ENCODE measurements at places on chromosomes 16 and 17.

DNA sequence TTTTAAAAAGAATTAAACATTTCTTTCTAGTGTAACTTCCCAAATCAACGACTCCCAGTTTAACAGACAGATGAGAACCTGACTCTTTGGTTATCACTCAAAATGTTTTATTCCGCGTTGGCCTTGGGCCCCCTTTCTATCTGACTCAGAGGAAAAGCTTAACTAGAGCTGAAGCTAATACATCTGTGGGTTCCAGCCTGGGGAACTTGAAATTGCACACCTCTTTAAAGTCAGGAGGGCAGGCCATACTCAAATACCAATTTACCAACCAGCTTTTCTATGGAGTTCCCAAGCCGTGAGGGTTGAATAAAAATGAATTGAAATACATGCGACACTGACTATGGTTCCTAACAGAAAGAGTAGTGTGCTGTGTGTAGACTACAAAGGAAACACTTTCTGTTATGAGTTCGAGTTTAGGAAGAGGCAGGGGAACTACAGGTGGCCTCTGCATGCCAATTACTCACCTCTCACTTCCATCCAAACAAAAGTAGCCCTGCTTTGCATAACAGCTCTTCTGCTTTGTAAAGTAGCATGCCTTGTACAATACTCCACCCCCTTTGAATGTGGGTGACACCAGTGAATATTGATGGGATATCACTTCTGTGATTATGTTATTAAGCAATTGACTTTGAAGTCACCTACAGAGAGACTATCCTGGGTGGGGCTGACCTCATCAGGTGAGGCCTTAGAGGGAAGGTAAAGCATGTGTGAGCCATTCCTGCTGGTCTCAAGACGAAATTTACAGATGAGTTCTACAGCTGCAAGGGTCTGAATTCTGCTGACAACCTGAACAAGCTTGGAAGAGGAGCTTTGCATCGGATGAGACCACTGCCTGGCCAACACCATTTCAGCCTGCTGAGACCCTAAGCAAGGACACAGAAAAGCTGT, 92.1 kb downstream of the WDR59 start:
- DNase-seq, result no peak

- DNase-seq, result no peak
Observed at GRCh38 chr17:59368218-59368857, 36.9 kb downstream of the YPEL2 start.

- DNase-seq, result no peak
Observed at GRCh38 chr16:54402873-54403272, 116.3 kb upstream of the IRX3 start.

DNA sequence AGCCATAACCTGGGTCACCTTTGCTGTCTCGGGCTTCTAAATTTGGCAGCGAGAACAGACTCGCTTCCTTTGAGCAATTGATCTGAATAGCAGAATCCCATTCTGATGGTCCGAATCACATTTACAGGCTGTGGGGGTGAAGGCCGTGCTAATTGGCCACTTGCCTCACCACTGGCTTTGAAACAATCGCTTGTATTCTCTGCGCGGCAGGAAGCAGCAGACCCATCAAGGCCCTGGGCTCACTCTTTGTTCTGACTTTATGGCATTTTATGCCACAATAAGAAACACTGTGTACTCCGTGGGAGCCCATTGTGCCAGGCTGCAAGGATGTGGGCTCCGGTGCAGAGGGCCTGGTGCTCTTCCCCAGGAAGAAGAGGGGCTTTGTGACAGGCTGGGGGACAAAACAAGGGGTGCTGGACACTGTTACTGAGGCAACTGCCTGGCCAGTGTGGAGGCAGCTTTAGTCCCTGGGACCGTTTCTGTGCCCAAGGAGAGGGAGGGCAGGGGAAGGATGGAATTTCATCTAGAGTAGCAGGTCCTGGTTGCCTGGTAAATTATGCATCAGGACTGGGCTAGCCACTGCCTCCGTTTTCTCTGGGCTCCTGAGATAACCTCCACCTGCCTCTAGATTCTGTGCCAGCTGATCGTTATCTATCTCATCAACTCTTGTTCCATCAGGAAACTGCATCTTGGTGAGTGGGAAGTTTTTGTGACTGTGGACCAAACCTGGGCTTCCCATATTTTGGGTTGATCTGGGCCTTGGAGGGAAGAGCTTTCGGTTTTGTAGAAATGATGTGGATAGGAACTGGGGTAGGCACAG, 78.5 kb downstream of the MRC2 start:
- DNase-seq, result no peak

DNA sequence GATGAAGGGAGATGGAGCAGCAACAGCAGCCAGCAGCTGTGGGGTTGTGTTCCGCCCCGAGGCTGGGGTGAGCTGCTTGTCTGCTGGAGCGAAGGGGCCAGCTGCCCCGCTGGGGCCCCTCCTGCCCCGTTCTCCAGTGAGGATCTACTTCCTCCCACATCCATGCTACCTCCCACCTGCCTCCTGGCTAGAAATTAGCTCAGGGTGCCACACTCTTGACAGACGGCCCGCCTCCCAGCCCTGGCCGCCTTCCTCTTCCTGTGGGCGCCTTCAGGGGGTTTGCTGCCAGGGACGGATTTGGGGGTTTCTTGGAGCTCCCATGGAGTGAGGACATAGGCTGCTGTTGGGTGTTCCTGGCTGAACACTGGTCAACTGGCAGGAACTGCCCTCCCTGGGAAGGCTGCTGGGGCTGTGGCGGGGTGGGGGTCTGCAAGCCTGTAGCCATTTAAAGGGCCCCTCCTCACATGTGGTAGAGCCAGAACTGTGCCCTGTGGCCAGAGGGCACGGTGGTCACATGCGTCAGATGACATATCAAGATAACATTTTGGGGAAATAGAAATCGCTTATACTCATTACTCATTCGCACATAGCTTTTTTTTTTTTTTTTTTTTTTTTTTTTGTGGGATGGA, 13.1 kb downstream of the TBC1D24 start:
- DNase-seq, result no peak

DNA sequence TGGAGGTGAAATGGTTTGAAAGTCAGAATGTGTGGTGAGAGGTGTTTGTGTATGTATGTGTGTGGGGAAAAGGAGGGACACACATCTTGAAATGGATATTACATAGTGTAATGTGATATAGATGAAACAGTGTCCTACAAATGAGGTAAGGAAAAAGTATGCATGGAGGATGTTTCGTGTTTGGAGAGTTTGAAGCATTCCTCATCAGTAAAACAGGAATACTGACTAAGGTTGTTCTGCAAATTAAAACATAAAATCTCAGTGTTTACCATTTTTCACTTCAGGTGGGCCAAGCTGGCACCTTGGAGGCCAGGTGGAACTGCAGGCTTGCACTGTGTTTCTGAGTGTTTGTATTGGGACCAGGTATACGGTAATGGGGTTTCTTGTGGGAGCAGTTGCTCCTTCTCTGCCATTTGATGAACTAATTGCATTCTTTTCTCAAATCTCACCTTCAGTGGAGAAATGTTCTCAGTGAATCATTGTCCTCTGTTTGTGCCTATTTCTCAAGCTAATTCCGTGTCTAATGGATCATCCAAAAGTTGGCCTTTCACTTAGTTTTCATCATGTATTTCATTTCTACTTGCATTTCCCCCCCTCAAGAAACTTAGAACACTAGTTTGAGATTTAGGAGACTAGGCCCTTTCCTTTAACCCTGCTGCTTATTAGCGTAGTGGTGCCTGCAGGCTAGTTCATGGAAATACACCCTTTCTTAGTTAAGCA, 8.2 kb upstream of the TBKBP1 start:
- no peak for DNase-seq

DNA sequence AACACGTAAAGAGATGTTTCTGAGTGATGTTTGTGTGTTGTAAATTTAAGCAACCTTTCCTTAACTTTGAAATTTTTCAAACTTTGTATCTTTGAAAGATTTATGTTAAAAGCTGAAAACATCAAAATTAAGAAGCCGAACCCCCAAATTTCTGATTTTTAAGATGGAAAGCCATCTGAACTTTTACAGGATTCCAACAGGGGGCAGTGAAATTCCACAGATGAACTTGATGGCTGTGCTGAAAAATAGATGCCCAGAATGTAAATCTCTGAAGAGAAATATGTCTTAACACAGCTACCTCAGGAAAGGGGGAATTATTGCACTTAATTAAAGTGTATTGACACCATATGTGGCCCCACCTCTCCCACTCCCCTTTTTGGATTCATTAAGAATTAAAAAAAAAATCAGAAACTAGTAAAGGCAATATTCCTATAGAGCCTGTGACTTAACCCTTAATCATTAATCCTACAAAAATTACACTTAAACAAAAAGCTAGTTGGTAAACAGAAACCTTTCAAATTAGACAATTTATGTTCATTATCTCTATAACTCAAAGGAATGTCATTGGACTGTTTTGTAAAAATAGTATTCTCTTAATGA, 597.9 kb downstream of the KCNJ2 start:
- no peak for DNase-seq

- DNase-seq, result peak; percentile 85
Observed at GRCh38 chr16:68084504-68085258, 489 bp upstream of the NFATC3 start.

GRCh38 chr16:87086575-87086974, 230.6 kb downstream of the C16orf95 start:
- no peak for DNase-seq

DNA sequence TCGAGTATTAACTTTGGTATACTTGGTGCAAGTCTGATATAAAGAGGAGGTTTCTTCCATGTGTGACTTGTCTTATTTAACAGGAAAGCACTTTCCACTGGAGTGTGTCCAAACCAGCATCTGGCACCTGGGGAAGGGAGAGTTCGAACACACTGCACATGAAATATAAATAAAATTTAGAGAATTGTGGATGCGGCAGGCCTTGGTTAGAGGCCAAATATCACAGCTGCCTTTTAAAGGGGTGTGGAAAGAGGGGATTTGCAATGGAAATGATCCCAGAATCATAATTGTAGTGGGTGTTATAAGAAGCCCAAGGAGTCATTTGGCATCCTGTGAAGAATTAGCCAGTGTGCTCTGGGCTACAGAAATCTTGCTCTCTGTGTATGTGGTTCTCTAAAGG, 4.3 kb upstream of the NXN start:
- DNase-seq, result no peak

- DNase-seq, result no peak
Observed at GRCh38 chr16:53891409-53892139, 187.6 kb downstream of the FTO start.

DNA sequence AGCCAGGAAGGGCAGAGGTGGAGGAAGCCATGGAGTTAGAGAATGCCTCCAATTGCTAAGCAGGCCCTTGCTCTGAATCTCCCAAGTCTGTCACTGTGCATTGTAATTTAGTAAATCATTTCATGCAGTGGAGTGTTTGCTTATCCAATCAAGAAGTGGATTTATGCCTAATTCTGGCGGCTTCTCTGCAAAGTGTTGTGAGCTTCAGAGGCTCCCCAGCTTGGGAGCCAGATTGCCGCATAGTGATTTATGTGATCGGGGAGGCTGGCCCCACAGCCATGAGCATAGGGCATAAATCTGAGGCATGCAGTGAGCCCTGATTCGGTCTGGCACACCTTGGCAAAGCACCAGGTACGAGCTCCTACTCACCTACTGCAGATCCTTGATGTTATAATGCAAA, 520.8 kb downstream of the HS3ST4 start:
- no peak for DNase-seq

DNA sequence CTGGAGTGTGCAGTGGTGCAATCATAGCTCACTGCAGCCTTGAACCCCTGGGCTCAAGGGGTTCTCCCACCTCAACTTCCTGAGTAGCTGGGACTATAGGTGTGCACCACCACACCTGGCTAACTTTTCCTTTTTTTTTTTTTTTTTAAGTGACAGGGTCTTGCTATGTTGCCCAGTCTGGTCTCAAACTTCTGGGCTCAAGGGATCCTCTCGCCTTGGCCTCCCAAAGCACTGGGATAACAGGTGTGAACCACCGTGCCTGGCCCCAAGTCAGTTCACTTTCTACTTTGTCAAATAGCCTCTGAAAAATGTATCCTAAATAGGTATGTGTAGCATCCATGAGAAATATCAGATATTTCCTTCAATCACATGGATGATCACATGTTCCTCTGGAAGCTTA, 9.9 kb upstream of the NFAT5 start:
- DNase-seq, result no peak

GRCh38 chr16:84730406-84731106, 30.8 kb downstream of the USP10 start:
- peak; percentile 85 for DNase-seq

- peak; percentile 49 for DNase-seq
Observed at GRCh38 chr16:68090533-68090932, 5.4 kb downstream of the NFATC3 start.

GRCh38 chr17:2710071-2710802, 1.3 kb downstream of the CLUH start:
- DNase-seq, result no peak

- DNase-seq, result no peak
Observed at GRCh38 chr17:82598256-82599119, 49.8 kb downstream of the WDR45B start.

GRCh38 chr16:75648265-75649076, 898 bp downstream of the TERF2IP start:
- DNase-seq, result peak; percentile 91

DNA sequence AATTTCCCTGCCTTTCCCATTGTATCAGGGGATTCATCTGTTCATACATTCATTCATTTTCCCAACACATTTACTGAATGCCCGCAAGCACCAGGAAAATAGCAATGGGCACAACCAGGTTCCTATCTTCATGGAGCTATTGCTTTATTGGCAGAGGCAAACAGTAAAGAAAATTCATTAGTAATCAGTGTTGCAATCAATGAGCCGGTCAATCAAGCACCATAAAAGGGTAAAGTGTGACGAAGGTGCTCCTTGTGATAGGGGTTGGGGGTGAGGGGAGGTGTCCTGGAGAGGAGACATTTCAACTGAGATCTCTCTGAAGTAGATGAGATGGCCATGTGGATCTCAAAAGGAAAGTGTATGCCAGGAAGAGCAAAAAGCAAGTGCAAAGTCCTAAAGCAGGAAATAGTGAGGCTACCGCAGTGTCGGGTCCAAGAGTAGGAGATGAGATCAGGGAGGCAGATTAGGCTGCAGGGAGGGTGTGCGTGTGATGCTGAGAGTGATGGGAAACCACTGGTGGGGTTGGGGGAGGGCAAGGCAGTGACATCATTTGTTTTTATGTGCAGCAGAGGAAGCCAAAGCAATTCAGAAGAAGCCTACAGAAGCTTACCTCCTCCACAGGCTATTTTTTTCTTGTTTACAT, 28.4 kb downstream of the CDH13 start:
- DNase-seq, result no peak

- DNase-seq, result no peak
Observed at GRCh38 chr17:2259769-2260536, 43.6 kb downstream of the SMG6 start.

GRCh38 chr17:10309003-10309974, 63.5 kb downstream of the MYH13 start:
- DNase-seq, result no peak

DNA sequence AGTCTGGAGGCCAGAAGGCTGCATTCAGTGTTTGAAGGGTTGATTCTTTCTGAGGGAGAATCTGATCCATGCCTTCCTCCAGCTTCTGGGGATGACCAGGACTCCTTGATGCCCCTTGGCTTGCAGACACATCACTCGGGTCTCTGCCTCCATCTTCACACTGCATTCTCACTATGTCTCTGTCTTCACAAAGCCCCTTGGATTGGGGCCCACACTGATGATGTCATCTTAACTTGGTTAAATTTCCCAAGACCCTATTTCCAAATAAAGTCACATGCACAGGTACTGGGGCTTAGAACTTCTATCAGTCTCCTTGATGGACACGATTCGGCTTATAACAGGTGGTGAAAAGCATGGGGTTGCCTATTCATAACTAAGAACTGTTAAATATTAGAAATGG, 112.1 kb upstream of the MYOCD start:
- no peak for DNase-seq

- DNase-seq, result no peak
Observed at GRCh38 chr17:20925954-20926353, 116.9 kb downstream of the USP22 start.
